ENCODE measurements at places on chromosomes 12 and 14.
A peak's percentile ranks its signal among the peaks of the same experiment; 100 is the strongest.

- peak; percentile 54 for DNase-seq
Observed at GRCh38 chr12:120710031-120710804, at the start of gene UNC119B. Gene UNC119B (plus strand): TSS chr12:120710458. CDS start chr12:120710475, 17 bp downstream.

DNA sequence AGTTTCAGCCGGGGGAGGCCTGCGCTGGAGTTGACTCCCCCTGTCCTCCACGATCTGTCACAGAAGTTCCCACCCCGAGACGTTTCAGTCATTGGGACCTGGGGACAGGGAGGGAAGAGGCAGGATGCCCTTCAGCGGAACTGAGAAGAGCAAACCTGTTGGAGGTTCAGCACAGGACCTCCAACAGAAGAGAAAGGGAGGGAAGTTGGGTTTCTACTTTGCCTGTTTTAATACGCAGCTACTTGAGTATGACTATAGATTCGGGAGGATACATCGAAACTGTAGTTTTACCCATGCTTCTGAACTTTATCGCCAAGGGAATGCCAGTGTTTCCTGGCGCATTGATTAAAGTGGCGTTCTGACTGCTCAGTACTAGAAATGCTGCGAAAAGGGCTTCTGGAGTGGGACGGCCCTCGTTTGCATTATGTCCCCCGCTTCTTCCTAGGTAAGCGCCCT lies 2.3 kb upstream of the DUSP6 start:
- no peak for DNase-seq

DNA sequence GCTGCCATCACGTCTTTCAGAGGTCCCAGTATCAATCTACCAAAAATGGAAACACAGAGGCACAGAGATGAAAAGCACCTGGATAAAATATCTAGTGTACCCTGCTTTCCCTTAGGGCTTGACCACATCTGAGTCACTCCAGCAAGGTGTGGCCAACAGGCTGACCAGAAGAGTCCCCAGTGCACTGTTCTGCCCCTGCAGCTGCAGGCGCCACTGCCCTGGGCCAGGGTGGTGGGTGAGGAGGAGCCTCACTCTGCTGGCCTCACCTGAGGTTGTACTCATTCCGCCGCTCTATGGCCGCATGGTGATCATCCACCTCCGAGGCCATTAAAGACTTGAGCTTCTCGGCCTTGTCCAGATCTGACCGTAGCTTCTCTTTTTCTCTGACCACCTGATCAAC lies 60.4 kb downstream of the NIN start:
- no peak for DNase-seq

- no peak for DNase-seq
Observed at GRCh38 chr12:42862055-42862454, 272.5 kb upstream of the PRICKLE1 start.

DNA sequence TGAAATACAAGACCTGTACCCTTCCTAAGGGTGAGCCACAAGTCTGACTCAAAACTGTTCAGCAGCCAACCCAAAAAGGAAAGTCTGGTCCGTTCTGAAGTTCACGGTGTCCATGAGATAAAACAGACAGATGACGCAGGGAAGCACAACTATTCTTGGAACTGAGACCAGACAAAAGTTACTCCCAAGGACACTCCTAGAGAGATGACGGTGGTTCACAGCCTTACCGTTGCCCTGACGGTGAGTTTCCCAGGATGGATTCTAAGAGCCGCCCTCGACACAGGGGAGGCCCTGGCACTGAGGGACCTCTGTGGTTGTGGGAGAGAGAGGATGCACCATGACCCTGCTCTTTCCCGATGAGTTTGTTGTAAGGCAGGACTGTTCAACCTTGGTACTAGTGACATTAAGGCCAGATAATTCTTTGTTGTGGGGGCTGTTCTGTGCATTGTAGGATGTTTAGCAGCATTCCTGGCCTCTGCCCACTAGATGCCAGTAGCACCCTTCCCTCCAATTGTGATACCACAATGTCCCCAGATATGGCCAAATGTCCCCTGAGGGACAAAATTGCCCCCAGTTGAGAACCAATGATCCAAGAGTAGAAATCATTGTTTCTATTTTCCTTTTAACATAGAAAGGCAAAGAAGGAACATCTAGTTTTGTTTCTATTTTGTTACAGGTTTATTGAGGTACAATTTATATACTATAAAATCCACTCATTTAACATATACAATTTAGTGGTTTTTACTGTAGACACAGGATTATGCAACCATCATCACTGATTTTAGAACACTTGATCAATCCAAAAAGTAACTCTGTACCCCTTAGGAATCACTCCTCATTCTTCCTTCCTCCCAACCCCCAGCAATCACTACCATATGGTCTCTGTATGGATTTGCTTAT lies 23.0 kb downstream of the OR10P1 start:
- no peak for DNase-seq

DNA sequence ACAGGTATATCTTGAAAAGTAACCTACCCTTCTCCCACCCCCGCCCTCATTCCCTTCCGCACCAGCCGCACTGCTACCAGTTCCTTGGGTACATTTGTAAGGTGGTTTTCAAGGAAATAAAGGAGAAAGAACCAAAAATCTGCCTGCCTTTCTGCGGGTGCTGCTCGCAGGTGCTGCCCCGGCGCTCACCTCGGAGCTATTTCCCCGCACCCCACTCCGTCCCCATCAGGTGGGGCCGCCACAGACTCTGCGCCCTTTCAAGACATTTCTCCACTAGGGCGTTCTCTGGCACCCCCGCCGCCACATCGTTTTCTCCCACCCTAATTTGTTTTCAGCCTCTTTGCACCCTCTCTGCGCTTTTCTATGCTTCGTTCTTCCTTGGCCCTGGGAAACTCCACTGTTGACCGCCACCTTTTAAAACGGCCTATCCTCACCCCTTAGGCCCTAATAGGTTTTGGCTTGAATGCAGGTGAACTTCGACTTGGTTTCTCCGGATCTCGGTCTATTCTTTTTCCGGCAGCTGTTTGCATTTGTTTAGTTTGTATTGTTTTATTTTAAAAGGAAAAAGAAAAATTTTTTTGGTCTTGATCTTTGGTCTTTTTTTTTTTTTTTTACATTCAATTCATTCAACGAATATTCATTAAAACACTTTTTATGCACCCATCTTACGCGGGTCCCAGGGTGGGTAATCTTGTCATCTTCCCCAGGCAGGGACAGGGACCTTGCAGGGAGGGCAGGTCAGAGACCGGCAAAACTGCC lies 3.0 kb downstream of the VSX2 start:
- DNase-seq: no peak

- DNase-seq: no peak
Observed at GRCh38 chr12:71804505-71804904, 35.1 kb upstream of the TBC1D15 start.

GRCh38 chr14:60848066-60848465 lies 113.5 kb downstream of the MNAT1 start:
- DNase-seq: no peak

DNA sequence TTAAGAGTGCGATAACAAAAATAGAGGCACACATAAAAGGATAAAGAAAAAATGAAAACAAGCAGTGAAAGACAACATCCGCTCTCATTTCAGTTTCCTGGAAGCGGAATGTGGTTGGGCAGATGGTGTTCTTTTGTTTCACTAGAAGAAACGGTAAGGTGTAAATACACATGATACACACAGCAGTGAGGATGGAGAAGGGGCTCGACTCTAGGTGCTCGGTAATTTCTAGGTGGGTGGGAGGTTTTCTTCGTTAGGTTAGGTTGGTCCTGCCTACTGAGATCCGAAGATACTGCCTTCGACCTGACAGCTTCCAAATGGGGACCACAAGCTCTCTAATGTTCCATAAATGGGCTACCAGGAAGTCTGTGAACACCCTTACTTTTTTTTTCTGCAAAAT lies 1082.5 kb downstream of the BCL11B start:
- no peak for DNase-seq

DNA sequence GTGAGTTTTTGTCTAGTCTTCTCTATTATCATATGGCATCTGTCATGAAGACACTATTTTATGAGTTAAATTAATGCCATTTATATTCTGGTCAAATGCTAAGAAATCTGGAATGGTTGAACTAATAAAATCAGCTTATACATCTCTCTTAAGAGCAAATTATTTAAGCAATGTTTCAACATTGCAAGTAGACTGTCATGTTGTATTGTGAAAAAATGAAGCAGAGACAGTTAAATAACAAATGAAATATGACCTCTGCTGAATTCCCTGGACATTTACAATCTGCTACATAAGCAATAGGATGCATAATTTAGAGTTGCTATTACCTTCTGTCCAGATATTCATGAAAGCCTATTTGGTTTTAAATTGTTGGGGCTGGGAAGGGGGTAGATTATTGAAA lies 30.6 kb downstream of the NAV3 start:
- DNase-seq: no peak

- DNase-seq: no peak
Observed at GRCh38 chr12:124453419-124454351, 113.7 kb downstream of the NCOR2 start.

GRCh38 chr14:55874785-55875184 lies 243.4 kb upstream of the PELI2 start:
- DNase-seq: no peak

GRCh38 chr14:75249251-75249957 lies 29.2 kb upstream of the FOS start:
- DNase-seq: no peak
